ENCODE measurements at places on chromosomes 4 and X.

GRCh38 chrX:143455046-143455445, 62.2 kb downstream of the SPANXN3 start:
- DNase-seq: no peak

DNA sequence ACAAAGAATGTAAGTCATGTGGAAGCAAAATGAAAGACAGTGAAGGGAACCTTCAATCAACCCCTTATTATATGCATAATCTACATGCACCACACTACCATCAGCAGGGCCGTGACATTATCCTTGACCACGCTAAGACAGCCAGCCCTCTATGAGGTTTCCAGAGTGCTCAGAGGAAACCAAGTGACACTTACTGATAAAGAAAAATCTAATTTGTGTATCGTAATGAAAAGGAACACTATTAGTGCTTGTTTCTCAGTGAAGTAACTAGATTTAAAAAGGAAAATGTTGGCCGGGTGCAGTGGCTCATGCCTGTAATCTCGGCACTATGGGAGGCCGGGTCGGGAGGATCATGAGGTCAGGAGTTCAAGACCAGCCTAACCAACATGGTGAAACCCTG, 56.4 kb downstream of the ABCG2 start:
- DNase-seq: no peak

- no peak for DNase-seq
These were observed 195.3 kb upstream of the LNX1 start for GRCh38 chr4:53786632-53787031.

DNA sequence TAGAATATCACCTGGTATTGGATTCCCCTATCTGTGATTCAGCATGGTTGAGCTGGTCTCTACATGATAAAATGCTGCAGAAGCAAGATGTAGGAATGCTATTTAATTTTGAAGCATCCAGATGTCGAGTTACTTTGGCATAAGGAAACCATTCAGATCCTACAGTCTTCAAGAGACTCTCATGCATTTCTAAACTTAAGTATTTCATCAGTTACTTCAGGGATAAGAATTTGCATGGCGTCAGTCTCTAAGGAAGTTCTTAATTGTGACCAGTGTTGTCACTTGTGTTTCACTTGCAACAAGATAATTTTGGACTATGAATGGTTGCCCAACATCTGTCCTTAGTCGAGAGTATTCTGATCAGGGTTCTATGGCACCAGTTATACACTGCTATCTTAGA, 192.4 kb downstream of the CCNG2 start:
- no peak for DNase-seq

DNA sequence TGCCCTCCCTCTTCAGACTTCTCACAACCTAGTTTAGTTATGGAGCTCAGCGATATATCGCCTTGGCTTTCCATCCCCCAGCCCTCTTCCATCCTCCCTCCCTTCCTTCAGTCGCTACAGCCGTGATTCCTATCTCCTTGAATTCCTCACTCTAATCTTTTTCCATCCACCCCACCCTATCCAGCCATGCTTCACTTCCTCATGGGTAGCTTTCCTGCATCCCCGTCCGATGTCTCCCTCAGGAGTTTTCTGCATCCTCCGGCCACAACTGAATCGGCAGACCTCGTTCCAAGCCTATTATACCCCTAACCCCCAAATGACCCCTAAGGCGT, 456 bp downstream of the SNX12 start:
- no peak for DNase-seq

GRCh38 chrX:49184294-49185281, 1.6 kb downstream of the PRICKLE3 start:
- DNase-seq: no peak

- DNase-seq: no peak
These were observed 420.4 kb downstream of the GBA3 start for GRCh38 chr4:23113104-23113503.
